Effector memory CD8-positive, alpha-beta T cell (primary cell): ENCODE measurements at places on chromosomes 12 and 14.

DNA sequence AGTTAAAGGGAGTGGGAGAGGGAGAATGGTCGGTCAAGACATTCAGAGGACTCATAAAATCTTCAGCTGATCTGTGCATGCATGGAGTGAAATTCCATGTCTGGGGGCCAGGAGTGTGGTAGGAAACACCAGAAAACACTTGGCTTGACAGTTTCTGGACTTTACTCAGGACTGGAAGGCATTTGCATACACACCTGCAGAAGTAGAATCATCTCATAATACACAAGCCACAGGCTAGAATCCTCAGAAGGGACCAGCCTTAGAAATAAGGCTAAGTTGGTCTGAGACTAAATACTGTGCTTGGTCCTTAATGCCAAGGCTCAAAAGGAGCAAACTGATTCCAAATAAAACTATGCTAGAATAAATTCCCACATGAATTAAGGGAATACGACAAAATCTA is 328.1 kb upstream of the KITLG start:
- H3K36me3 ChIP-seq: no peaks in the 10 kb centered on the region
- no peaks in the 10 kb centered on the region for H3K27me3 ChIP-seq
- H3K27ac ChIP-seq: no peak overlapping the region
- no peaks in the 10 kb centered on the region for H3K4me1 ChIP-seq

DNA sequence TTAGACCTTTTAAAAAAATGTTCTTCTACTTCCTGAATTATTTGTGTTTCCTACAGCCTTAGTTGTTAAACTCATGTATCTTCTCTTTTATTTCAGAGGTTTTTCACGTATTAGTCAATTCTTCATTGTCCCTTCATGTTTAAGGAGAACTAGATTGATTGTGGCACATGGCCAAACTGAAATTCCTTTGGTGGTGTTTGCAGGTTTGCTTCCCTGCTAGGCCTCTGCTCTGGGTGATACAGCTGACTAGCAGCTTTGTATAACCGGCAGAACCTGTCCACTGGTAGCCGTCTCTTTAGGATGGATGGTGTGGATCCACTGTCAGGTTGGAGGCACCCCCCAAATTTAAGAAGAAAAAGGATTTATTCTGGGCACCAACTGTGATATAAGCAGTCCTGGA is 262.1 kb downstream of the FBXL14 start:
- H3K4me3 ChIP-seq: no peak overlapping the region
- peaks cover 4% of the 10 kb centered on the region for H3K4me1 ChIP-seq
- H3K36me3 ChIP-seq: no peaks in the 10 kb centered on the region
- DNase-seq: no peak
- H3K27me3 ChIP-seq: no peaks in the 10 kb centered on the region
- no peak overlapping the region for H3K27ac ChIP-seq

DNA sequence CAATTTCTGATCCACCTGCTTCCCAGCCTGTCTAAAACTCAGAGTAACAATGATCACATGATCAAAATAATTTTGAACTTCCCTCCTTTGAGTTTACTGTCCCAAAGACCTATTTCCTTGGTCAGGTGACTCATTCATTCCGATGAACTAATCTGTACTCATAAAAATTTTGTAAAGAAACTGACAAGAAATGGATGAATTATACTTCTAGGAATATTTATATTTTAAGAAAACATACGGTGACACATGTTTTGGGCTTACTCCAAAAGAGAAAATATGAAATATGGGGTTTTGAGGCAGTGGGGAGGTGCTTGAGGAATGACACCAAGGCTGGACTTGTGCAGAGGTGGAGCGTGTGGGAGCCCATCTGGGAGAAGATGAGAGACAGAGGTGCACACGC is 42.0 kb downstream of the GUCY2C start:
- no peak overlapping the region for H3K4me3 ChIP-seq
- H3K36me3 ChIP-seq: no peaks in the 10 kb centered on the region
- H3K27ac ChIP-seq: no peak overlapping the region
- peaks cover 5% of the 10 kb centered on the region for H3K27me3 ChIP-seq

GRCh38 chr12:103462675-103463074 is 33.1 kb downstream of the C12orf42 start:
- no peaks in the 10 kb centered on the region for H3K4me1 ChIP-seq
- H3K36me3 ChIP-seq: peaks cover 6% of the 10 kb centered on the region
- no peaks in the 10 kb centered on the region for H3K27me3 ChIP-seq
- no peak overlapping the region for H3K27ac ChIP-seq
